ENCODE measurements at places on chromosomes 7 and 10. TPM values are rescaled to one million over a fixed set of nuclear protein-coding genes. Genes with fewer than 3 reads are reported as not detected.

DNA sequence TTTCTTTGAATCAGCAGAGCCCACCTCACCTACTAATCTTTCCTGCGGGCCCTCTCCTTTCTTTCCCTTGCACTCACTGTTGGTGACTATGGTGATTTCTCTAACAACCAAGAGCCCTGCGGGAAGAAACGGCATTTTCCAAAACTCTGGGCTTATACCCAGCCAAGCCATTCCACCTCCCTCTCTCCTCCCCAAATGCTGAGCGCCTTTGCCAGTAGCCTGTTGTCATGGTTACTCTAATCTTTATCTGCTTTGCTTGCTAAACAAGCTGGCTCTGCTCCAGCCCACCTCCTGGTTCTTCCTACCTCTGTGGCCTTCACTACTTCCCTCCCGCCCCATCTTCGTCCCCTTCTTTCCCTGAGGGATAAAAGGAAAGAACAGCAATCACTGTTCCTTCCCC is 86.7 kb downstream of the DGKI start:
- DNase-seq = peak; percentile 61

DNA sequence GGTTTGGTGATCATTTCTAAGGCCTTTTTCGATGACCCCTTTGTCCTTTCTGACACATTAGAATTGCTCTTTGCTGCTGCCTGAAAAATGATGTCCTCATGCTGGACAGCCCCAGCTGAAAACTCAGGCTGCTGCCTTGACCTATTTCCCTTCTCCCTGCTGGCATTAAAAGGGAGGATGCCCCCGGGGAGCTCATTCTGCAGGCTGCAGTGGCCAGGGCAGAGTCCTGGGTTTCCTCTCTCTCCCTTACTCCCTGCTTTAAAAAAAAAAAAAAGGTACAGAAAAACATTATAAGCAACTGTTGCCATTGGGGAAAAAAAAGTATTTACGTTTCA is 35.4 kb downstream of the LRRC4 start:
- no peak for DNase-seq

DNA sequence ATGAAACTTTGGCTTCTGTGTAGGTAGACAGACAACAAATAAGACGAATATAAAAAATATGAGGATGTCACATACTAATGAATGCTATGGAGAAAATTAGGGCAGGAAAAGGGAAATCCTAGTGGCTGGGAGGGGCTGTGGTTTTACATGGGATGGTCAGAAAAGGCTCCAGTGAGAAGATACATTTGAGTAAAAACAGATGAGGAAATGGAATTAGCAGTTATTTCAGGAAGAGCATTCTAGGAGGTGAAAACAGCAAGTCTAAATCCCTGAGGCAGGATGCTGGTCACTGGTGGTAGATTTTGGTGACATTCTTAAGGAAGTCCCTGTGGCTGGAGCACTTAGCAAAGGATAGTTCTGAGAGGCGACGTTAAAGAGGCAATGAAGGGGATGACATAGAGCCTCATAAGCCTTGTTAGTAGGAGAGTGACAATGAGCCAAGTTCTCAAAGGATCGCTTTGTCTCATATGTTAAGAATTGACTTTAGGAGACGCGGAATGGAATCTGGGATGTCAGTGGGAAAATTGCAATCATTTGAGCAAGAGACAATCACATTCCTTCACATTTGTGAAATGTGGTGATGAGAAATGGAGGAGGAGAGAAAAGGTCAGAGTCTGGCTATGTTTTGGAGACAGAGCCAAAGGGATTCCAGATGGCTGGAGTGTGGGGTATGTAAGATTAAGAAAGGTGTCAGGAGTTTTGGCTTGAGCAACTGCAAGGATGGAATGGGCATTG is 384.7 kb upstream of the FZD8 start:
- no peak for DNase-seq

GRCh38 chr7:142280263-142280662 is 22.4 kb upstream of the PRSS58 start:
- DNase-seq = no peak

GRCh38 chr7:130365511-130366441 is 14.5 kb upstream of the CPA1 start:
- peak; percentile 87 for DNase-seq

DNA sequence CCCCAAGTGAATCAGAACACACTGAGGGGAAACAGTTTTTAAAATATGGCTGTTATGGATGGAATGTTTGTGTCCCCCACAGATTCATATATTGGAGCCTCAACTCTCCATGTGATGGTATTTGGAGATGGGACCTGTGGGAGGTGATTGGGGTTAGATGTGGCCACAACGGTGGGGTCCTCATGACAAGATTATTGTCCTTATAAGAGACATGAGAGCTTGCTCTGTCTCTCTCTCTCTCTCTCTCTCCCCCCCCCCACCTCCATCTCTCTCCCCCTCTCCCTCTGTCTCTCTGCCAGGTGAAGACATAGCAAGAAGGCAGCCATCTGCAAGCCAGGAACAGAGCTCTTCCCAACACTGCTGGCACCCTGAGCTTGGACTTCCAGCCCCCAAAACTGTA is 315.8 kb upstream of the MGMT start:
- no peak for DNase-seq

DNA sequence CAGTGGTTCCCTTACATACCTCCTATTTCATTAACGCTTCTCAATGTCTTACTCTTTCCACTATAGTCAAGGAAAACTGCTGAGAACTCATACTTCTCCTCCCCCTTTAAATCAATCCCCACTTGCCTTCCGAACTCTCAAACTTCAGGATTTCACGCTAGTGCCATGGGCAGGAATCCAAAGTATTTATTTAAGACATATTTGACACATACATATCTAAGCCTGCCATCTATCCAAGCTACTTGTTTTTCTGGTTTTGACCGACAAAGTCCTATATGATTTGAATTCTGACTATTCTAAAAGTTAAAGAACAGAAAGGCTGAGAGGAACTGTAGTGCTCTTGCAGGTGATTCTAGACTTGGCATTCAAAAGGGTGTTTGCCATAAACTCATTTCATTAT is 51.8 kb downstream of the CCDC6 start:
- DNase-seq = no peak

- DNase-seq = no peak
Observed at GRCh38 chr10:78620985-78621799, 447.6 kb upstream of the ZMIZ1 start.

DNA sequence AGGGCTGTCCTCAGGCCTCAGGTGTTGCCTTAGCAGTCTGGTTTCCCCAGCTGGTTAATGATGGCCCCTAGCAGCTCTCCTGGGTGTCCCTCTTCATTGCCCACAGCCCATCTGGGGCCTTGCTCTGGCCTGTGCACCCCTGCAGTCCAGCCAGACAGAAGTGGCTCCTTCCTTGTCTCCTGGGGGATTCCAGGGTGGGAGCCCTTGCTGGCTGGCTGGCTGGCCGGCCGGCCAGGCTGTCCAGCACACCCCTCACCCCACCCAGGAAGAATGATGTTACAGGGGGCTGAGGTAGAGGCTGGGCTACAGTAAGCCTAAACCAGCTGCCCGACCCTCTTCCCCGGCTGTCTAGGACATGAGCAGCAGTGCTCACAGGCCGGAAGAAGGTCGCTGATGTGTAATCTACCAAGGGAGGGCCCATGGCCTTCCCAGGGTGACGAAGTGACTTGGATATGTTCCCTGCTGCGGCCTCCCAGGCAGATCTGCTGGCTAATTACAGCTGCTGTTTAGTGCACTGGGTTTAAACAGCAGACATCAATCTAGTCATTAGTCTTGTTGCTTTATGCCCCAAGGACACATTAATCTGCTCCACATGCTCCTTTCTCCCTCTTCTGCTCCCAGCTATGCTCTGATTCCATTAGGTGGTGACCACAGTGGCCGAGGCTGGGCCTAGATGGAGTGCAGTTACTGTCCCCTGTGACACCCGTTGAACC is 53.8 kb upstream of the LRRC4 start:
- no peak for DNase-seq

- no peak for DNase-seq
Observed at GRCh38 chr7:15586266-15586665, 24.5 kb upstream of the AGMO start.

DNA sequence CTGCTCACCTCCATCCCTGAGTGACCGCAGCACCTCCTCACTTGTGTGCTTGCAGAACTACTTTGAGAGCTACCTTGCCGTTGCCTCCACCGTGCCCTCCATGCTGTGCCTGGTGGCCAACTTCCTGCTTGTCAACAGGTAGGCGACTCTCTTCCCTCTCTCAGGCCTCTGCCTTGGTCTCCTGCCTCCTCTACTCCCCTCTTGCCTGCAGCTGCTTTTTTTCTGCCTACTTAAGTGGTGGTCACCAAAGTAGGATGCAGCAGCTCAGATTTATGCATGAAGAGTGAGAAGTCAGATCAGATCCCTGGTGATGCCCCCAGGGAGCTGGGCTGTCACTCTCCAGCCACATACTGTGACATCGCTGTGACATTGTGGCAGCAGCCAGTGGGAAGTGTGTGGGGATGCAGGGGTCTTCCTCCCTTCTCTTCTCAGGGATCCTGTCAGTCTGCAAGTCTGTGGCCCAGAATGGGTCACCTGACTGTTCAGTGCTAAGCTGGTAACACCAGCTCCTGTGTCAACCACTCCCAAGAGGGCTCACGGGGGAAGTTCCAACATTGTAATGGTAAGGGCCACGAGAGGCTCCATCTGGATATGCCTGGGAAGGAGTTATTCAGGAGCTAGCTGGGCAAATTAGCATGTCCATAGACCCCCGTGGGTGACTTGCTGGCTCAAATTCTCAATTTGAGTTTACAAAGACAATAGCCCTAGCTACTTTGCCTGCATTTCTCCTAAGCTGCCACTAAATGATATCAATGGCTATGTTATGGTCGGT is 25.3 kb downstream of the SLC29A3 start:
- no peak for DNase-seq

- DNase-seq = no peak
Observed at GRCh38 chr7:32564542-32564941, 69.3 kb downstream of the AVL9 start.

DNA sequence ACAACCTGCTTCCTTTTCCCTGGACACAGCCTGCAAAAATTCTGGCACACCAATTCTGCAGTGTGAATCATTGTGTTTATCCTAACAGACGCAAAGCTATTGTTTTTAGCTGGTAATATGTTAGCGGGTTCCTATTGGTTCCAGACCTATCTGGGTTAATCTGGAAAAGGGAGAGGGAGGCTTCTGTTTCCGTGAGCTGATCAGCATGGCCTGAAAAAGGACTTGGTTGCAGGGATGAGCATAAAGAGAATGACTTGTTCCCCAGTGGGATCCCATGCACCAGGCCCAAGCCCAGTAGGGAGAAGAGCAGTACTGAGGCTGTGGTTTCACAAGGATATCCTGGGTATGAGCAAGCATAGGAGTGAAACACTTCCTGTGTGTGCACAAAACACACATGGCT is 78.4 kb downstream of the PDE1C start:
- DNase-seq = no peak

UTF1 gene
- total RNA-seq = not detected

GRM8 gene
- 9.5 TPM for total RNA-seq

Data from thyroid gland (tissue), 4 donors.